Cardiac muscle cell (in vitro differentiated cells and primary cell): ENCODE measurements at places on chromosomes 11 and 22. TPM values are rescaled to one million over a fixed set of nuclear protein-coding genes. Genes with fewer than 3 reads are reported as not detected.

CHRNA10 gene
- polyA plus RNA-seq: not detected in 2 replicates

KCNJ1 gene
- polyA plus RNA-seq: not detected in 2 replicates

ZC3H12C gene
- 1.0 and 1.7 TPM in 2 replicates for polyA plus RNA-seq

RDX gene
- polyA plus RNA-seq: 180 and 204 TPM in 2 replicates

SMIM35 gene
- not detected in 2 replicates for polyA plus RNA-seq

FIBIN gene
- polyA plus RNA-seq: 2.2 and 2.9 TPM in 2 replicates

TMPRSS5 gene
- polyA plus RNA-seq: 0.96 TPM in 1 of 2 replicates, not detected in the other

MGAT3 gene
- 9.9 and 12.3 TPM in 2 replicates for polyA plus RNA-seq

TRMT112 gene
- 331 and 375 TPM in 2 replicates for polyA plus RNA-seq

SLC5A4 gene
- not detected in 2 replicates for polyA plus RNA-seq

CASTOR1 gene
- polyA plus RNA-seq: 22.2 and 29.0 TPM in 2 replicates

DRD4 gene
- 0.75 and 2.2 TPM in 2 replicates for polyA plus RNA-seq

OR4C11 gene
- polyA plus RNA-seq: not detected in 2 replicates

KCNQ1OT1 gene
- 2.3 and 3.1 TPM in 2 replicates for polyA plus RNA-seq

OR4D9 gene
- polyA plus RNA-seq: not detected in 2 replicates

CDC45 gene
- 11.2 and 15.5 TPM in 2 replicates for polyA plus RNA-seq

CD6 gene
- not detected in 2 replicates for polyA plus RNA-seq

OR8B12 gene
- polyA plus RNA-seq: not detected in 2 replicates

PDE3B gene
- 6.4 and 8.3 TPM in 2 replicates for polyA plus RNA-seq

NAV2 gene
- 113 and 120 TPM in 2 replicates for polyA plus RNA-seq

OR5B21 gene
- not detected in 2 replicates for polyA plus RNA-seq

TTC17 gene
- polyA plus RNA-seq: 31.7 and 60.3 TPM in 2 replicates

CNGA4 gene
- 0.39 TPM in 1 of 2 replicates, not detected in the other for polyA plus RNA-seq

SEPTIN5 gene
- 129 and 260 TPM in 2 replicates for polyA plus RNA-seq

SLC5A12 gene
- polyA plus RNA-seq: 0.18 and 1.0 TPM in 2 replicates

TENM4 gene
- polyA plus RNA-seq: 19.0 and 27.3 TPM in 2 replicates

B3GAT3 gene
- 53.0 and 64.9 TPM in 2 replicates for polyA plus RNA-seq

RAG1 gene
- polyA plus RNA-seq: 1.3 TPM in 1 of 2 replicates, not detected in the other

PYGM gene
- 244 and 260 TPM in 2 replicates for polyA plus RNA-seq

PVALB gene
- polyA plus RNA-seq: not detected in 2 replicates

CNIH2 gene
- polyA plus RNA-seq: 3.3 and 8.9 TPM in 2 replicates

HPS4 gene
- polyA plus RNA-seq: 20.4 and 29.6 TPM in 2 replicates

RIMBP3C gene
- polyA plus RNA-seq: 0.32 and 0.59 TPM in 2 replicates

MRGPRX2 gene
- polyA plus RNA-seq: not detected in 2 replicates

CARD10 gene
- 2.1 and 3.9 TPM in 2 replicates for polyA plus RNA-seq

KCTD14 gene
- 0.23 and 0.96 TPM in 2 replicates for polyA plus RNA-seq

PANX3 gene
- not detected in 2 replicates for polyA plus RNA-seq

ASPHD2 gene
- polyA plus RNA-seq: 2.0 and 2.1 TPM in 2 replicates

MRGPRF gene
- polyA plus RNA-seq: 9.3 and 9.7 TPM in 2 replicates

IFTAP gene
- 61.9 and 67.3 TPM in 2 replicates for polyA plus RNA-seq

OR52A1 gene
- not detected in 2 replicates for polyA plus RNA-seq

CCDC87 gene
- 1.2 and 4.8 TPM in 2 replicates for polyA plus RNA-seq

FOXRED2 gene
- 22.3 and 24.4 TPM in 2 replicates for polyA plus RNA-seq

GRAP2 gene
- polyA plus RNA-seq: 0.09 TPM in 1 of 2 replicates, not detected in the other

KRTAP5-11 gene
- polyA plus RNA-seq: not detected in 2 replicates

ZDHHC8 gene
- 43.8 and 53.4 TPM in 2 replicates for polyA plus RNA-seq

APOL4 gene
- polyA plus RNA-seq: not detected in 2 replicates

ADM2 gene
- polyA plus RNA-seq: 0.10 TPM in 1 of 2 replicates, not detected in the other
